ENCODE measurements at places on chromosomes 2 and 18. TPM values are rescaled to one million over a fixed set of nuclear protein-coding genes. Genes with fewer than 3 reads are reported as not detected.

GRCh38 chr18:55585920-55586561 lies 2.0 kb downstream of the TCF4 start:
- DNase-seq, result no peak
- H3K36me3 ChIP-seq, result peaks cover 10% of the 10 kb centered on the region
- H3K4me1 ChIP-seq, result peaks cover 53% of the 10 kb centered on the region
- H3K27ac ChIP-seq, result peak overlapping the region; percentile 91
- H3K27me3 ChIP-seq, result no peaks in the 10 kb centered on the region
- H3K4me3 ChIP-seq, result peak overlapping the region; percentile 93

DNA sequence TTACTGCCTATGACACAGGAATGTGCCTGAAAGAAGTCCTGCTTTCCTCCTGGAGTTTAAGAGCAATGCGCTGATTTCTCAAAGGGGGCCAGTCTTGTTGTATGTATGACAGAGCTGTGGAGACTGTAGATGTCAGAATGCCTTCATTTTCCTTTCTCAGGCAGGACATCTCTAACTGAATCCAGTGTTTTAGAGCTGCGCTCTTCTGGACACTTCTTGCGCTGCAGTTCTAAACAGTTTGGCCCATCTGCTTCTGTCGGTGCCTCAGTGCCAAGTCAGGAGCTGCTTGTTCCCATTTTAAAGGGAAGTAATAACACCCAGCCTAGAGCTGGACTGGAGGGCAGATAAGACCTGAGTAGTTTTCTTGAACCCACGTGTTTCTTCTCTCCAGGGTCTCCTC lies 91.4 kb downstream of the ESCO1 start:
- H3K27ac ChIP-seq, result no peak overlapping the region
- no peak overlapping the region for H3K4me3 ChIP-seq
- H3K27me3 ChIP-seq, result no peaks in the 10 kb centered on the region
- peaks cover 21% of the 10 kb centered on the region for H3K36me3 ChIP-seq

- no peaks in the 10 kb centered on the region for H3K36me3 ChIP-seq
- peaks cover 43% of the 10 kb centered on the region for H3K4me1 ChIP-seq
- peak overlapping the region; percentile 67 for H3K4me3 ChIP-seq
- H3K27me3 ChIP-seq, result no peaks in the 10 kb centered on the region
- DNase-seq, result no peak
These were observed 721 bp downstream of the FHOD3 start for GRCh38 chr18:36298126-36298741.

- DNase-seq, result no peak
- H3K27ac ChIP-seq, result no peak overlapping the region
- no peak overlapping the region for H3K4me3 ChIP-seq
- H3K27me3 ChIP-seq, result peaks cover 49% of the 10 kb centered on the region
- H3K36me3 ChIP-seq, result no peaks in the 10 kb centered on the region
- no peaks in the 10 kb centered on the region for H3K4me1 ChIP-seq
These were observed 60.8 kb downstream of the CRACDL start for GRCh38 chr2:98875081-98875728.

DNA sequence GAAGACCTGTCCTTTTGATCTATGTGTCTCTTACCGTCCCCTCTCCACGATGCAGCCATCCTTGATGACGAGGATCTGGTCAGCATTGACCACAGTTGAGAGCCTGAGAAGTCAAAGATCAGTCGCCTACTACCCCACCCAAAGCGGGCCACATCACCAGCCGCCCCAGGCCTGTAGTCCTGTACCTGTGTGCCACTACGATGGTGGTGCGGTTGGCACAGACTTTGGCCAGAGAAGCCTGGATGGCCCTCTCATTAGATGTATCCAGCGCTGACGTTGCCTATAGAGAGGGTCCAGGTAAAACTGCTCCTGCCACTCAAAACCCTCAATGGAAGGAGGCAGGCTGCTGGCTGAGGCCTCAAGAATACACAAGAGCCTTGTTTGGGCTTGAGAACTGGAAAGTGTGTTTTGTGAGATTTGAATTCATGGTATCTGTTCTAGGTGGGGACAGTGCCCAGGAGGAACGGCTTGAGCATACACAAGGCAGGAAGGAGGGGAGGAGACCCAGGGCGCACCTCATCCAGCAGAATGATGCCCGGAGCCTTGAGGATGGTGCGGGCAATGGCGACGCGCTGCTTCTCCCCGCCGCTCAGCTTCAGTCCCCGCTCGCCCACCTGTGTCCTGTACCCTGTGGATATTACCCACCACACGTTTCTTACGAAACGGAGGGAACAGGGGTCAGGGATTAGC lies 3.8 kb downstream of the ZFAND2B start:
- DNase-seq, result no peak
- no peak overlapping the region for H3K27ac ChIP-seq
- peaks cover 6% of the 10 kb centered on the region for H3K27me3 ChIP-seq

ANO7 gene
- total RNA-seq, result 1.2 TPM

SERPINB3 gene
- total RNA-seq, result not detected

RGPD6 gene
- total RNA-seq, result 16.6 TPM

ESPNL gene
- 2.0 TPM for total RNA-seq

ZBTB7C gene
- not detected for total RNA-seq

All from HFFc6 (cell line).